ENCODE measurements at places on chromosomes 1 and 21.

GRCh38 chr1:19084206-19084738, 125.8 kb downstream of the UBR4 start:
- no peak for DNase-seq

DNA sequence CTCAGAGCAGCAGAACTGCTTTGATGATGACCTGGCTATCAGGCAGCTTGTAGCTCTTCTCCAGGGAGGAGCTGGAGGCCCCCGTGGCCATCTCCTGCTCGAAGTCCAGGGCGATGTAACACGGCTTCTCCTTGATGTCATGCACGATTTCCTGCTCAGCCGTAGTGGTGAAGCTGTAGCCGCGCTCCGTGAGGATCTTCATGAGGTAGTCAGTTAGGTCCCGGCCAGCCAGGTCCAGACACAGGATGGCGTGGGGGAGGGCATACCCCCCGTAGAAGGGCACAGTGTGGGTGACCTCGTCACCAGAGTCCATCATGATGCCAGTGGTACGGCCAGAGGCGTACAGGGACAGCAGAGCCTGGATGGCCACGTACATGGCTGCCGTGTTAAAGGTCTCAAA, 18.3 kb upstream of the TP53BP2 start:
- no peak for DNase-seq

DNA sequence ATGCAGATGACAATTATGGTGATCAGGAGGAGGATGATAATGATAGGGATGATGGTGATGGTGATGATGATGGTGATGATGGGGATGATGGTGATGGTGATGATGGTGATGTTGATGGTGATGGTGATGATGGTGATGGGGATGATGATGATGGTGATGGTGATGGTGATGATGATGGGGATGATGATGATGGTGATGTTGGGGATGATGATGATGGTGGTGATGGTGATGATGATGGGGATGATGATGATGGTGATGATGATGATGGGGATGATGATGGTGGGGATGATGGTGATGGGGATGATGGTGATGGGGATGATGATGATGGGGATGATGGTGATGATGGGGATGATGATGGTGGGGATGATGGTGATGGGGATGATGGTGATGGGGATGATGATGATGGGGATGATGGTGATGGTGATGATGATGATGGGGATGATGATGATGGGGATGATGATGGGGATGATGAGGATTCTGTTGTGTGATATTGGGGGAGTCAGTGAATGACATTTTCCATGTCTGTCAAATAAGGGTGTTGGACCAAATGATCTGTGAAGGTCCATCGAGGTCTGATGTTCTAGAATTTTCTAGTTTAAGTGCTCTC, 65.6 kb upstream of the RPL11 start:
- DNase-seq, result no peak

GRCh38 chr1:110850627-110851026, 22.3 kb upstream of the CD53 start:
- DNase-seq, result no peak

- no peak for DNase-seq
Measured at GRCh38 chr1:61461406-61462384, 263.2 kb downstream of the TM2D1 start.

- no peak for DNase-seq
Measured at GRCh38 chr1:161420763-161421455, 53.2 kb upstream of the CFAP126 start.

GRCh38 chr1:62196086-62196690, 1.5 kb downstream of the L1TD1 start:
- DNase-seq, result no peak

DNA sequence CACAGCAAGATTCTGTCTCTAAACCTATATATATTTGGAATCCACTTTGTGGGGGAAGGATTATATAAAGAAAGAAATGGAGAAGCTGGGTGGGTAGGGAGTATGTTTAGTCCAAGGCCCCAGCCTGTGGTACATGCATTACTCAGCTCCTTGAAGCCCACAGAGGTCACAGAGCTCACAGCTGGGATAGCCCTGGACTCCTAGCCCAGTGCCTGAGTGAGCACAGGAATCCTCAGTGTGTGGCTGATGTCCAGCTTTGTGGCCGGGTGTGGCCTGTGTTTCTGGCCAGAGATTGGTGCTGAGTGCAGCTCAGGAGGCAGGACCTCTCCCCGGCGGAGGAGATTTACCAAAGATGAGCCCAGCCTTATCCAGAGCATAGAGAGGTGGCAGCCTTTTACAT, 7.6 kb downstream of the CAPN9 start:
- peak; percentile 76 for DNase-seq

GRCh38 chr1:97144527-97144926, 422.9 kb downstream of the PTBP2 start:
- peak; percentile 81 for DNase-seq

DNA sequence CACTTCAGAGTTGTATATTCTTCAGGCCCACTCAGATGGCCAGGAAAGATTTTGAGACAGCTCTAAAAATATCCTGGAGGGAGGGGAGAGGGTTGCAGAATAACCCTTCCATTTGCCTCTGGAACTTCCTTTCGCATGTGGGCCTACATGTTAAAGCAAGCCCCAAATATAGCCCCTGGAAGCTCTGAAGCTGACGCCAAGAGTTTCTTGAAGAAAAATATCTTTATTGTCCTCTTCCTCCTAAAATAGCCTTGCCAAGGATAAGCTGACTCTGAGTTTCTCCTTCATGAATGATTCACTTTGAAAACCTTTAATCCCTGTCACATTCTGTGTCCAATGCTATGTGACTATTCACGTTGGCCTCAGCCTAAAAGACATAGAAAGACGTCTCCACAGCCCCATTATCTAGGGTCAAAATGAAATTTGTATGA, 6.4 kb downstream of the C1orf116 start:
- DNase-seq, result no peak

DNA sequence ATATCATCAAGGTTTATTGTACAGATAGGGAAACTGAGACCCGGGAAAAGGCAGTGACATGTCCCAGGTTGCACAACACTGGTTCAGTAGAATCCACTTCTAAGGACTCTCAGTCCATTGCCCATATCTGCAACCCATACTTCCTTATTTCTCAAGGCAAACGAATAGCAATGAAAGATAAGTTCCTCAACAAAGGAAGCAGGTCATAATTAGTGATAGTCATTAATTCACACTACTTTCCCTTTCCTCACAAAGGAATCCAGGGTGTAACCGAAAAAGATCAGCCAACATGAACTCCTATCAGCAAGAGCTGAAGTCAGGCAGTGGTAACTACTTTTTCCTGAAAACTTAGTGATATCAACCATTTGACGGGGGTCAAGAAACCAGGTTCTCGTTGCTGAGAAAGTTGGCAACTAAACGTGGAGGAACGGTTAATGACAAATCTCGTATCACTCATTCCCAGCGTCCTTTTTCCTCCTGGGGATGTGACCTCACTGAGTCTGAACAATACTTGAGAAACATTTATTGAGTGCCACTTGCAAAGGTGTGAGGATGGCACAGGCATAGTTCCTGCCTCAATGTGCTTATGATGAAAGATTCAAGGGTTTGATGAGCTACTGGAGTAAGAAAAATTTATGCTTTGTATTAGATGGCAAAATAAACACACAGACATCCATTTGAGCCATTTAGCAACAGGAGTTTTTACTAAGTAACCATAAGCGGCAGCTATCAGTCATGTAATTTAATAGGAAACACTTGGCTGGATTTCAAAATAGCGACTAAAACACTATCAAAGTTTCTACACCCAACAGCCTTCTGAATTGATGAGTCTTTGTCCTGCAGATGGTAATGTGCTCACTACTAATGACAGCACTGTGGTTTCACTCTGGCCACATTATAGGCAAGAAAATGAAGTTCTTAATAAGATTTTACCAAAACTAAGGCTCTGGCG, 82.3 kb downstream of the PLPP3 start:
- DNase-seq, result no peak

DNA sequence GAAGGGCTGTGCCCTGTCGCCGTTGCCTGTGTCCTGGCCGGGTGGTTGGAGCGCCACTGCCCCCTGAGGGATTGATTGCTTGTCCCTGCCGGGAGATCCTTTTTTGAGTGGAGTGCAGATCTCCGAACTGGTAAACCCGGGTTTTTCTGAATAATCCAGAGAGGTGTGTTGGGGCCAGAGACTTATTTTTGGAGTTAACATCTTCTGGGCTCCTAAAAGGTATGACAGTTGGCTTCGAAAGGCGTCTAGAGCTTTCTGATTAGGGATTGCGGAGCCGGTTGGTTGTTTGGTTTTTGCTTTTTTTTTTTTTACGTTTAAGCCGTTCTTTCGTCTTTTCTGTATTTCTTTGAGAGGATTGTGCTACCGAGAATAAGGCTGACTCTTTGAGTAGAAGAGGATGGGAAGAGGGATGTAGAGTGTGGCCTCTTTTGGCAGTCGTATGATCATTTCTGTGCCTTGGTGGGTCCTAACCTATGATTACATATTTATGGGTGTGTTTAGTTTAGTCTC, 756 bp downstream of the RLF start:
- peak; percentile 27 for DNase-seq

- DNase-seq, result no peak
Measured at GRCh38 chr1:1908506-1908791, 6.6 kb upstream of the CALML6 start.

- no peak for DNase-seq
Measured at GRCh38 chr1:118621839-118622238, 366.3 kb downstream of the TBX15 start.

DNA sequence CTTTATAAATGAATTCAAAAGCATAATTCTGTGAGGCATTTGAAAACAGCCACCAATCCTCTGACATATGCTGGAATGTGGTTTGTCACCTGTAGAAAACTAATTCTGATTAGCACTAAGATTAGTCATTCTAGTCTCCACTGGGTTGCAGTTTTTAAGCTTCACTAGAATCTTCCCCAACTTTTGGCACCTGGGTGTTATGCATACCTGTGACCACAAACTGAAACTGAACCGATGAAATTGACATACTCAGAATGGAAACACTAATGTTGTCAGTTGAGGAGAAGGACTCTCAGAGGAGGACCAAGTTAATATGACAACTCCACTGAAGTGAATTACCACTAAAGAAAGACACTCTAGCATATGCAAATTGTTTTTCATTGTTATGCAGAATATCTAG, 285.8 kb upstream of the NEGR1 start:
- DNase-seq, result no peak

GRCh38 chr21:42682661-42683210, 29.3 kb downstream of the PDE9A start:
- DNase-seq, result no peak

DNA sequence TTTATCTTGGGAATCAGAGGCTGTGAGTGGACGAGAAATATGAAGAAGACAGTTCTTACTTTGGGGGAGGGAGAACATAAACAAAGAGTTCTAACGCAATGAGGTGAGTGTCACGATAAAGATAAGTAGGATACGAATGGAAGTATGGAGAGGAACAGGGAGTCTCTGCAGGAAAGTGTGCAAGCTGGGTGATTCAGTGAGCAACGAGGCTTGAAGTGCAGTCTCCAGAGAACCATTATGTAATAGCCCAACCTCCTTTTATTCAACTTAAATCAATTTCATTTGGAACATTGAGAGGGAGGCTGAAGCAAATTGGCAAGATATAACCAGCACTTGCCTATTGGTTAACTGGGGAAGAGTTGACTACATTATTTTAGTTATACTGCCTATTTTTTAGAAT, 99.3 kb upstream of the PLD5 start:
- no peak for DNase-seq

DNA sequence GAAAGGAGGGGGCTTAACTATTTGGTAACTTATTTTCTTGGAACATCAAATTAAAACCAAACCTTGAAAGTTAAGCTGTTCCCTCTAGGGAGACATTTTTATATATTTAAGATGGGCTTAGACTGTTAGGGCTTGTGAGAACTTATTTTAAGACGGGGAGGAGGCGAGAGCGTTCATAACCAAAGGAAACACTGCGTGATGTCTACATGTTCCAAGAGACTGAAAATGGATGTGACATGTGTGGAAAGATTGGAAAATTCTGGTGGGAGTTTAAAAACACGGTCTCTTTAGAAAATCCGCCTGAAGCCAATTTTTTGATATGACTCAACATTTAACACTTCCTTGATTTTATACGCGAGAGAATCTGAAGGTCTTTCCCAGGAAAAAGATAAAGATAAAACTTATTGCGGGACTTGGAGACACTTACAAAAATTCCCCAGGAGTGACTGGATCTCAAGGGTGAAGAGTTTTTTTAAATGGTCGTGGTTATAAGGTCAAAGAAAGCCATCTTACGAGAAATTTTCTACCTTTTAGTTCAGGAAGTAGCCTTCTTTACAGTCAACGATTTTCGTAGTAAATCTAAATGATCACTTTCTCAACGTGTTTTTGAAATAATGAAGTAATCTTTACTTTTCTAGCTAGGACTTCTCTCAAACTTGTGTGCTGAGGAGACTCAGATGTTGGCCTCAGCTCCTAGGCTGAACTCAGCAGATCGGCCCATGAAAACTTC, 828 bp downstream of the PNRC2 start:
- peak; percentile 39 for DNase-seq

DNA sequence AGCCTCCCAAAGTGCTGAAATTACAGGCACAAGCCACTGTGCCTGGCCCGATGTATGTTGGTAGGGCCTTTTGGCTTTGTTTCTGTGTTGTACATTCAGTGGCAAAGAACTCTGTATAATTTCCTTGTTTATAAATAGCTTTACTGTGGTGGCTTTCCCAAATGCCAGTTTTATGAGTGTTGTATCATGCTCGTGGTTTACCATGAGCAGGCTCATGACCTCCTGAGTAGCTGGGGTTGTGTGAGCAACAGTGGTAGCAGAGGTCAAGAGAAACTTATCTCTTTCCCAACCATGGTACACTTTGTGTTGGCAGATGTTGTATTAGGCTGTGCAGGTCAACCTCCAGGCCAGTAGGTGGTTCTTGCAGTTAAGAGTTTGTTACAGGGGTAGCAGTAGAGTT, 420.4 kb upstream of the BEND5 start:
- DNase-seq, result peak; percentile 2

GRCh38 chr1:115172270-115172669, 83.0 kb upstream of the TSPAN2 start:
- no peak for DNase-seq

- no peak for DNase-seq
Measured at GRCh38 chr1:66402194-66402593, 131.8 kb upstream of the SGIP1 start.

- DNase-seq, result no peak
Measured at GRCh38 chr1:201253411-201253810, 29.9 kb upstream of the PKP1 start.

DNA sequence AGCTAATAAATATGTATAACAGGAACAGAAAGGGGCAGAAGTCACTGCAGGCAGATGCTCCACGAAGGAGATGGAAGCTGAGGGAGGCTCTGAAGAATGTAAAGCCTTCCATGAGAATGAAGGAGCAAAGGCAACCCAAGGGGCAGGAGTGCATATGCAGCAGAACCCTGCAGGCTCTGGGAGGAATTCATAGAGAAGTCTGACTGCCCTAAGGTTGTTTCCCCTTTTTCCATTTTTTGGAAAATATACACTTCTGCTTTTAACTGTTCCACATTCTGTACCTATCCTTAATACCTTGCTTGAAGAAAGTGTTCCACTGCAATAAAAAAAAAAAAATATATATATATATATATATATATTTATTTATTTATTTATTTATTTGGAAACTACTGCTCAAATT, 69.6 kb downstream of the CD34 start:
- no peak for DNase-seq

- no peak for DNase-seq
Measured at GRCh38 chr1:1604374-1605033, 4.6 kb upstream of the FNDC10 start.

GRCh38 chr21:43727519-43728153, 8.7 kb downstream of the PDXK start:
- DNase-seq, result no peak
